ENCODE measurements at places on chromosomes 3 and 15.

DNA sequence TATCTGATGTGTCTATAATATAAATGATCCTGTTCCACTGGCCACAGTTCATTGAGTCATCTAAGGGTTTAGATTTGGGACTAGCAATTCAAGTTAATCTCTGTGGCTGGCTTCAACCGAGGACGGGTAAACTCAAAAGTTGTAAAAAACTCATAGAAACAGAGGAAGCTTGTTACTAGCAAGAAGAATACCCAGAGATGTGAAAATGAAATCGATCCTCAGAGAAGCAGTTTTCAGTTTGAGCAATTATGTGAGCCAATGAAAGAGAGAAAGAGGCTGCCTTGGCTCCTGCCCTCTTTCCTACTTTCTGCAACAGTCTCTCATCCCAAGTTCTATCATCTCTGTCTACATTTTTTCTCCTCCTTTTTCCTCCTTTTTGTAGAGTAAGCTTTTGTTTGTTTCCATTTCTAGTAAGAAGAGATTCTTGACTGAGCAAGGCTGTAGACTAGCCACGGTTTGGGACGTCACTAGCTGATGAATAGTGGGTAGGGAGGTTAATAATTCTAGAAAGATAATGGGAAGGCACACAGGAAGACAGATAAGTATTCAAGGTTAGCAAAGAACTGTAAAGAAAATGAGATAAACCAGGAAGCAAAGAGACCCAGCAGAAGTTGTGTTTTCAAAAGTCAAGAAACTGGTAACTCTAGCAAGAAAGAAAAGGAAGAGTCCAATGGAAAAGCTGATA lies 298.9 kb upstream of the NR2F2 start:
- DNase-seq, result no peak

GRCh38 chr3:169668957-169669741 lies 5.6 kb upstream of the MECOM start:
- DNase-seq, result no peak

- no peak for DNase-seq
These were observed 48.8 kb upstream of the VGLL4 start for GRCh38 chr3:11692532-11692813.

DNA sequence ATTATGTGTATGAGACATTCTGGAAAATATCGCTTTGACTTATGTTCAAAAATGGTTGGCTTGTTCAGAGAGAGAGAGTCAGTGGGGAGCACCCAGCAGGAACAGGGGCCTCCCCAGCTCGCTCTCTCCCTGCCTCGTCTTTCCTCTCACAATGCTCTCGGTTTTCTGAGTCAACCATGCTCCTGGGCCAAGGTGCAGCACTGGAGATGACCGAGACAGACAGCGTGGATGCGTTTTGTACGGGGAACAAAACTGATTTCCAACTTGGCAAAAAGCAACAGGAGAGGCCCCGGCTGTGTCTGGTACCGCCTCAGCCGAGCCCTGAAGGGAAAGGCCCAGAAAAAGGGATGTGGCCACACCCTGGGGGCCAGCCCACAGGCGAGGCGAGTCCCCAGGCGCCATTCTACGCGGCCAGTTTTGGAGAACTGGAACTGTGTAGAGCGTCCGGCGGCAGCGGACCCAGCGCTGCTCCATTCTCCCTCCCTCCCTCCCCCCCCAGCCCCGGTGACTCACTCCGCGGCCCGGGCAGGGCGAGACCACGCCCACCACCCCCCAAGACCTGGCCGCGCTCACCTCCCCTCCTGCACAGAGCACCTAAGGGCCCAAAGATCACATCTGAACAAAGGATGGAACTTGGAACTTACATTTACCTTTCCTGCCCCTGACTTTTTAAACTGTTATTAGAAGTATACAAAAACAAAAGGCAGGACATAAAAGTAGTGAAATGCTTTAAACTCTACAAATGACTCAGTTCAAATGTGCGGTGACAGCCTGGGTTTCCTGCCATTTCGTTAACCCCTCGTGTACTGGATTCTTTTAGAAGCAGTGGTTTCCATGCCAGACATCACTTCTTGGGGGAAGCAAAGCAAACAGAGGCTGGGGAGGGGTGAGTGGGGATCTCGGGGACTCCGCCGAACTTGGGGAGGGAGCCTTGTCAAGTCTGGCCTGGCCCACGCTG lies 12.7 kb downstream of the ATP10A start:
- DNase-seq, result no peak

DNA sequence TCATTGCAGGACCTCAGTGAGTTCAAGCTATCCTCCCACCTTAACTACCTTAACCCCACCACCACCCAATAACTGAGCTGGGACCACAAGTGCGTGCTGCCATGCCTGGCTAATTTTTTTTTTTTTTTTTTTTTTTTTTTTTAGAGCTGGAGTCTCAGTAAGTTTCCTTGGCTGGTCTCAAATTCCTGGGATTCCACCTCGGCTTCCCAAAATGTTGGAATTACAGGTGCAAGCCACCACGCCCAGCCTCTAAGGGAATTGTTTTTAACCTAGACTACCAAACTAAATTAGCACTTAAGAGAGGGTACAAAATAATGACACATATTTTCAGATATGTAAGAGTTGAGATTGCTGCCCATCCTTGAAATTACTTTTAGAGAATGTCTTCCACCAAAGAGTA lies 4.3 kb upstream of the TNIK start:
- DNase-seq, result no peak

DNA sequence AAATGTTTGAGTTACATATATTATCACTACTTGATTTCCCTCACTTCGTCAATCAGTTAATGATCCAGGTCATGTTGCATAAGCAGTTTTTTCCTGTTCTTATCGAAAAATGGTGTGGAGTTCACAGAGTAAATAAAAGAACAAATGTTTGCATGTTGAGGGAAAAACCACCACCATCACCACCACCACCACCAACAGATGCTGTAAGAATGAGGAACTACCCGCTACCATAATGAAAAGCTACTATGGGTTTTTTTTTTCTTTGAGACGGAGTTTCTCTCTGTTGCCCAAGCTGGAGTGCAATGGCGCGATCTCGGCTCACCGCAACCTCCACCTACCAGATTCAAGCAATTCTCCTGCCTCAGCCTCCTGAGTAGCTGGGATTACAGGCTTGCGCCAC lies 27.6 kb downstream of the RUBCN start:
- no peak for DNase-seq

- no peak for DNase-seq
These were observed 41.0 kb downstream of the GOLGA6A start for GRCh38 chr15:74041311-74041756.

- no peak for DNase-seq
These were observed 161.0 kb upstream of the UBE2E2 start for GRCh38 chr3:23041918-23042696.

GRCh38 chr3:42157540-42158538 lies 66.7 kb downstream of the TRAK1 start:
- DNase-seq, result no peak
